ENCODE measurements at places on chromosomes 5 and 9. TPM values are rescaled to one million over a fixed set of nuclear protein-coding genes. Genes with fewer than 3 reads are reported as not detected.

The TBC1D9B gene
- 112 TPM for polyA plus RNA-seq

The OR13C4 gene
- not detected for polyA plus RNA-seq

The FOXD4L4 gene
- polyA plus RNA-seq, result not detected

The DAB2 gene
- polyA plus RNA-seq, result 213 TPM

The GFI1B gene
- polyA plus RNA-seq, result 0.67 TPM

The NAIP gene
- 18.3 TPM for polyA plus RNA-seq

The MEIKIN gene
- polyA plus RNA-seq, result 0.17 TPM

The SLC44A1 gene
- 55.4 TPM for polyA plus RNA-seq
